ENCODE measurements at places on chromosomes 2 and 18. TPM values are rescaled to one million over a fixed set of nuclear protein-coding genes. Genes with fewer than 3 reads are reported as not detected.

Gene DNAH7
- 0.21 TPM for total RNA-seq

Gene ZNF385B
- total RNA-seq, result 0.21 TPM

Gene IL37
- not detected for total RNA-seq

Gene GRB14
- 1.1 TPM for total RNA-seq

GRCh38 chr18:50401888-50402287 is 27.0 kb downstream of the SKA1 start:
- H3K27me3 ChIP-seq, result no peaks in the 10 kb centered on the region
- H3K36me3 ChIP-seq, result no peaks in the 10 kb centered on the region
- no peak overlapping the region for H3K4me3 ChIP-seq
- no peaks in the 10 kb centered on the region for H3K4me1 ChIP-seq
- DNase-seq, result no peak
- H3K27ac ChIP-seq, result no peak overlapping the region

Gene SLC4A5
- 0.11 TPM for total RNA-seq

DNA sequence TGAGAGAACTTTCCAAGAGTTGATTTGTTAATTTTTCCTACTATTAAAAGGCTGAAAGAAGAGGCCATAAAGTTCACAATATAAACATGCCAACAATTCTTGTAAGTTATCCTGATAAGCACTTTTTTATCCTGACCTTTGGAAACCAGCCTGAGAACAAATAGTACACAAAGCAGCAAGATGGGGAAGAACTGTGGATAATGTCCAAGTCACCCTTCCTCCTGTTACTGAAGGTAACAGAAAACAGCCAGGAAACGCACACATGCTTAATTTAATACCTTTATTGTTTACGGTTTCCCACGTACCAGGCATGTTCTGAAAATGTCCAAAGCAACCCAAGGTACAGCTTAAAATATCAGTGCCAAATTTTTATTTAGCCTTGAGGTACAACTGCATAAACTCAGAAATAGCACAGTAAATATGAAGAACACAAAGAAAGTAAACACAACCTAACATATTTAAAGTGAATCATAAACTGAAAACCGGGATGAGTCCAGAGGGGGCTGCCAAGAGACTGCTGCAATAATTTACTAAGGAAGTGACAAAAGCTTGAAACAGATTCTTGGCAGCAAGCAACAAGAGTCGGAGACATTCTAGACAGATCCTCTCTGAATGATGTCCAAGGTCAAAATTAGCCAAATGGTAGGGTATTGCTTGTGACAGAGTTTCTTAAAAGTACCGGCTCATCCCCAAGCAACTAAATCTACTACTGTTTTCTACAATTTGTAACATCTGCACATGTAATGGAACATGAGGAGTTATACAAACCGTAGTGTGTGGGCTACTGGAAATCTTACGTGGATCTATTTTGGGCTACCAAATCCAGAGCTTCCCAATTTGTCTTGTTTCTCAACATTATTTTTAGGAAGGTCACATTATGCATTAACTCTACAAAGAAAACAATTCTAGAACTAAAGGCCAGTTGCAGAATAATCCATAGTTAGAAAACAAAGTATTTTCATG is 93.2 kb downstream of the CABYR start:
- no peak for DNase-seq
- H3K27ac ChIP-seq, result no peak overlapping the region
- peaks cover 14% of the 10 kb centered on the region for H3K36me3 ChIP-seq

GRCh38 chr2:23690421-23691105 is 236.4 kb downstream of the ATAD2B start:
- no peak overlapping the region for H3K4me3 ChIP-seq
- no peaks in the 10 kb centered on the region for H3K27me3 ChIP-seq
- H3K27ac ChIP-seq, result no peak overlapping the region

Gene MC5R
- total RNA-seq, result not detected
